Fibroblast of the aortic adventitia (primary cell): ENCODE measurements at places on chromosomes 3 and 15. TPM values are rescaled to one million over a fixed set of nuclear protein-coding genes. Genes with fewer than 3 reads are reported as not detected.

Gene FOXB1
- total RNA-seq = not detected in 2 replicates

Gene ALPK3
- 0.18 and 0.65 TPM in 2 replicates for total RNA-seq

Gene ARHGAP11A
- 10.1 and 33.9 TPM in 2 replicates for total RNA-seq

Gene ZNF80
- total RNA-seq = not detected in 2 replicates

Gene SETMAR
- 12.6 and 25.4 TPM in 2 replicates for total RNA-seq

Gene CMTM8
- total RNA-seq = 1.1 TPM in 1 of 2 replicates, not detected in the other

Gene MORF4L1
- total RNA-seq = 431 and 447 TPM in 2 replicates

Gene AGTR1
- total RNA-seq = 2.4 and 3.2 TPM in 2 replicates

Gene TGM4
- total RNA-seq = not detected in 2 replicates

Gene ISLR
- total RNA-seq = 163 and 243 TPM in 2 replicates

Gene PRSS50
- not detected in 2 replicates for total RNA-seq

Gene LMAN1L
- total RNA-seq = not detected in 2 replicates

Gene COLQ
- 1.2 and 1.8 TPM in 2 replicates for total RNA-seq

Gene FAM3D
- not detected in 2 replicates for total RNA-seq

Gene C3orf49
- not detected in 2 replicates for total RNA-seq

Gene MEF2A
- total RNA-seq = 95.1 and 118 TPM in 2 replicates

Gene NRROS
- total RNA-seq = 0.65 and 2.9 TPM in 2 replicates

Gene ARL6IP5
- 108 and 177 TPM in 2 replicates for total RNA-seq

Gene GRAMD2A
- total RNA-seq = 0.33 and 0.63 TPM in 2 replicates

Gene SLC12A8
- total RNA-seq = 13.4 and 15.5 TPM in 2 replicates

Gene IQCF5
- total RNA-seq = not detected in 2 replicates

Gene ARPP19
- 91.5 and 168 TPM in 2 replicates for total RNA-seq

Gene ECT2
- total RNA-seq = 13.1 and 70.8 TPM in 2 replicates

Gene ACTRT3
- total RNA-seq = 3.8 and 4.3 TPM in 2 replicates

Gene KIF7
- 10.6 and 22.1 TPM in 2 replicates for total RNA-seq

Gene TP63
- total RNA-seq = 0.18 TPM in 1 of 2 replicates, not detected in the other

Gene TMC3
- total RNA-seq = under 0.01 TPM in 1 of 2 replicates, not detected in the other

Gene MESP1
- total RNA-seq = 0.45 and 0.49 TPM in 2 replicates

Gene SLC22A14
- not detected in 2 replicates for total RNA-seq

Gene CISH
- 0.98 and 1.4 TPM in 2 replicates for total RNA-seq

Gene GLT8D1
- total RNA-seq = 71.1 and 107 TPM in 2 replicates

Gene CYP1A1
- 0.63 TPM in 1 of 2 replicates, not detected in the other for total RNA-seq

Gene ZIC1
- total RNA-seq = 0.18 TPM in 1 of 2 replicates, not detected in the other

Gene GPR149
- not detected in 2 replicates for total RNA-seq

Gene HTR3E
- total RNA-seq = not detected in 2 replicates
